Caki2 (cell line): ENCODE measurements at places on chromosomes 7 and 10. TPM values are rescaled to one million over a fixed set of nuclear protein-coding genes. Genes with fewer than 3 reads are reported as not detected.

- DNase-seq: no peak
Measured at GRCh38 chr10:14009371-14010100, 321.2 kb downstream of the FRMD4A start.

- peak; percentile 26 for DNase-seq
Measured at GRCh38 chr7:19982841-19983835, 209.7 kb upstream of the TMEM196 start.

DNA sequence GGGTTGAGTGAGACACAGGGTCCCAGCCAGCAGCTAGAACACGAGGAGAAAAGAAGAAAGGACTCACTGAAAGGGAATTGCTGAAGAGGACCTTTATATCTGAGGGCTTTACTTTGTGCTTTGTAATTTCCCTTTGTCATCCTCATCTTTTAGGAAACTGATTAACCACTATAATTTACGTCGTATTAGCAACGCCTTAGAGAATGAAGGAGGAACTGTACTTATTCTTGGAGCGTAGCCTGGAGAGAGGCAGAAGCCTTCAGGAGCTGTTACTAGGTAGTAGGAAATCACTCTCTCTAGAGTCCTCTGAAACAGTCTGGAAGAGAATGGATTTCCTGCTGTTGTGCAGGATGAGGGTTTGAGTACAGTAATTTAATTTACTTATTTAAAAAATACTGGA, 101.0 kb upstream of the STEAP1B start:
- no peak for DNase-seq

GRCh38 chr7:98802781-98803110, 67.1 kb downstream of the TMEM130 start:
- no peak for DNase-seq

DNA sequence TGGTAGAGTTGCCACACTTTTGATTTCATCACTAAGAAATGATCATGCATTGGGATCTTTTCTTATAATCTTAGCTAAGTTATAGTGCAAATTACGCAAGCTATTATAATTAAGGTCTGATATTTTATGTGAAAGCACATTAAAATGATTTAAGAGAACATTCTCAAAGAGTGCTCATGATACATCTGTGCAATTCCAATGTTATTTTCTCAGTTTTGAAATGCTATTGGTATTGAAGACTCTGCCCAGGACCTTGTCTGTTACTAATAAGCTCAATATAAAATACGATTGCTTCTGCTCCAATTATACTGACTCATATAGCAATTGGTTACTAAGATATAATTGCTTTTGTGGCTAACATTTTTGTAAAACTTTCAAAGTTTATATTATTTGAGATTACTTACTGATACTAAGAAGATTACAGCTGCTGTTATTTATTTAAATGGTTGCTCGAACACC, 180.9 kb downstream of the ADAM12 start:
- no peak for DNase-seq

GRCh38 chr10:61321041-61321857, 131.9 kb downstream of the TMEM26 start:
- DNase-seq: no peak

GRCh38 chr7:150568714-150569113, 1.5 kb downstream of the GIMAP4 start:
- DNase-seq: no peak

- no peak for DNase-seq
Measured at GRCh38 chr7:154412105-154412504, 359.9 kb downstream of the DPP6 start.

DNA sequence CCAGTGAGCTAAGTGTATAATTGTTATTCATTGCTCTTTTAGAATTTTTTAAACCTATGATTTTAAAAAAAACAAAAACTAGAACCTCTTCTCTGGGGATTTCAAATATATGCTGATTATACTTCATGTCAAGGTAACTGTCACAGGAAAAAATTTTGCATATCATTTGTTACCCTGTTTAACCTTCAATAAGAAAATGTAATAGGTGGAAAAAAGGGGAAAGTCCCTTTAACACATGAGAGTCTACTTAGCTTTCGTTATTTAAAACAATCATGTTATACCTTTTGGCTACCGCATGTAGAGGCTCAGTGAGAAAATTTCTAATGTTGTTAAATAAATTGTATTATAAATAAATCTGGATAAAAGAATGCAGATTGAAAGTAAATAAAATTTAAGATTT, 190.1 kb upstream of the AKR1E2 start:
- DNase-seq: no peak

DNA sequence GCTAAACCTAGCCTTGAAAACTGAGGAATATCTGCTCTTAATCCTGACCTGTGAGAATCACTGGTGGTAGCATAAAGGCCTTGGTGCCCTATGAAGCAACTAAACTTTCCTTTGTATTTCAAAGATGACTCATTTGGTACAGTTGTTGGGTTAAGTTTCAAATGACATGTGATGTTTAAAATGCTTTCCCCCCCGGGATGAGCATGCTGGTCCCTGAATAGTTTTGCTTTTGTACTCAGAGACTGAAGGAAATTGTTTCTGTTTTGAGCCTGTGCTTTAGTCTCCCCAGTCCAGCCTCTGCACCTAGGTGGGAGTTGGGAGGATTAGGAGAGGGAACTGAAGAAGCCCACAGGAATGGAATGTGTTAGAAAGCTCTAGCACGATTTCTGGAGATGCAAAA, 258.9 kb upstream of the NPY start:
- no peak for DNase-seq

DNA sequence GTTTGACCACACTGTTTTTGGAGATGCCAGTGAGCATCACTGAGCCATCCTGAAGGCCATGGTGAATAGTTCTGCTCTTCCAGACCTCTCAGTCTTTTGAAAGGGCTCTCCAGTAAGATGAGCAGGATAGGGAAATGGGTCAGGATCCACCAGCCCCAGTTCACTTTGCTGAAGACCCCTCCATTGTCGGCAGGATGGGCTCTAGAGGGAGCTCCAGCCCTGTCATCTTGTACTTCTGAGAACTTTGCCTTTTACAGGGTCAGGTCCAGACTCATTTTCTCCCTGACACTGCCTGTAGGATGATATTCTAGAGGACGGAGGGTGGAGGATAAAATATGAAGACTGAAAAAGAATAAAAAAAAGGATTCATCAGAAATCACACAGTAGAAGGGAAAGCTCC, 13.1 kb downstream of the LHFPL3 start:
- no peak for DNase-seq

DNA sequence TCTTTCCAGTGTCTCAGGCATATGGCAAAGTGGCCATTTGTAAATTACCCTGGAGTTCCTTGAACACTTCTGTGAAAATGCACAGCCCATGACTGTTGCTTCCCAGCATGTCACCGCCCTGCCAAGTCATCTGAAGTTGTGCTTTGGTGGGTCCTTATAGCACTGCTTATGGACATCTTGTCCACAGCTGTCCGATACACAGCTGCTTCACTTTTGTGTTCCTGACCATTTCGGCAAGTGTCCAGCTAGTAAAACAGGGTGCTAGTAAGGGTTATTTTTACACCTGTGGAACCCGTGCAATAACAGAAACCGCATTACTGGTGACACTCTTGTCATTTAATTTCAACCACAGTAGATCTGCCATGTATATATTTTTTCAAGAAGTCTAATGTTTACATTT, 29.7 kb downstream of the PIP4K2A start:
- DNase-seq: no peak

DNA sequence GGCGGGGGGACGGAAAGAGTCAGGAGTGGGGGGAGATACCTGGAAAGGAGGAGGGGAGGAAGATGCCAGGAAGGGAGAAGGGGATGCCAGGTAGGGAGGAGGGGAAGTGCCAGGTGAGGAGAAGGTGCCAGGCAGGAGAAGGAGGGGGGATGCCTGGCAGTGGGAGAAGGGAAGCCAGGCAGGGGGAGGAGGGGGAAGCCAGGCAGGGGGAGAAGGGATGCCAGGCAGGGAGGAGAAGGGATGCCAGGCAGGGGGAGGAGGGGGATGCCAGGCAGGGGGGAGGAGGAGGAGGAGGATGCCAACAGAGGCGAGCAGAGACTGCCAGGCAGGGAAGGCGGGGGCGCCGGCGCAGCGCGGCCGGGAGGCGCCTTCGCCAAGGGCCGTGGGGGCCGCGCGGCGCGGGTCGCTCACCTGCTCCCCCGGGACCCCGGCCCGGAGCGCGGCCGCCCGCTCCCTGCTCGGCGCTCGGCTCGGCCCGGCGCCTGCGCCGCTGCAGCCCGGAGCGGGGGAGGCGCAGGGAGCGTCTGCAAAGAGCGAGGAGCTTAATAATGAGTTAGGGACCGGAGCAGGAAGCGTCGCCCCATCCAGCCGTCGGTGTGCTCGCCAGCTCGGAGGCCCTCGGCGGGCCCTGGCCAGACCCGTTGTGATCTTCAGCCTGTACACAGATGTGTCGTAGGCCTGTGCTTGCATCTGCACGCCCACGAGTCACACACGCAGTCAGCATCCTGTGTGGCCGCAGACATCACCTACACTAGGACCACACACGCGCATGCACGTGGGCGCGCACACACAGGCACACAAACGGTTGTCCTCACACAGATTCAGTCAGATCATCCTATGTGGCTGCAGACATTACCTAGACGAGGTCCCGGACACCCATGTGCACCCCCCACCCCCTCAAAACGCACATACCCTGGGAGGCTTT, 28.4 kb upstream of the SMARCD3 start:
- DNase-seq: peak; percentile 14

DNA sequence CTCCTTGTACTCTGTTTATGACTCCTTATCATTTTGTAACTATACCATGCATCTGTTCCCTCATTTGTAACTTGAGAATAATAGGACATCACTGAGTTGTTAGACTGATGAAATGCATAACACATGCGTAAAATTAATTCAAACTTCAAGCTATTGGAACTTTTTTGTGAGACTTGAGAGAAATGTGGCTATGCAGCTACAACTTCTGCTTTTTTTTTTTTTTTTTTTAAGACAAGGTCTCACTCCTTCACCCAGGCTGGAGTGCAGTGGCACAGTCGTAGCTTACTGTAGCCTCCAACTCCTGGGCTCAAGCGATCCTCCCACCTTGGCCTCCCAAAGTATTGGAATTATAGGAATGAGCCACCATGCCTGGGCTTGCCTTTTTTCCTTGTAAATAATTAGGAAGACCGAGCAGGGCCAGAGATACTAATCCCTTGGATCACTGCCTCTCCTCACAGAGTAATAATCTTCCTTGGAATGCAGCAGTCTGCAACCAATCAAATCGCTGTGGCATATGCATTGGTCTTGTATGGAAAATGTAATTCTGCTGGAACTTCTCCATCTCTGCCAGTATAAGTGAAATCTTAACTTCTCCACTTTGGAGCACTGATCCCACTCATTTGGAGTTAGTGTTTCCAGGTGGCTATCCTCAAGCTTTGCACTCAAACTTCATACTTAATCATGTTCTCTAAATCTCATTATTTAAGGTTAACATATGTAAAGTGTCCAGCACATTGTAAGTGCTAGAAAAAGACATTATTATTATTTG, 2.0 kb upstream of the PANK1 start:
- DNase-seq: no peak

DNA sequence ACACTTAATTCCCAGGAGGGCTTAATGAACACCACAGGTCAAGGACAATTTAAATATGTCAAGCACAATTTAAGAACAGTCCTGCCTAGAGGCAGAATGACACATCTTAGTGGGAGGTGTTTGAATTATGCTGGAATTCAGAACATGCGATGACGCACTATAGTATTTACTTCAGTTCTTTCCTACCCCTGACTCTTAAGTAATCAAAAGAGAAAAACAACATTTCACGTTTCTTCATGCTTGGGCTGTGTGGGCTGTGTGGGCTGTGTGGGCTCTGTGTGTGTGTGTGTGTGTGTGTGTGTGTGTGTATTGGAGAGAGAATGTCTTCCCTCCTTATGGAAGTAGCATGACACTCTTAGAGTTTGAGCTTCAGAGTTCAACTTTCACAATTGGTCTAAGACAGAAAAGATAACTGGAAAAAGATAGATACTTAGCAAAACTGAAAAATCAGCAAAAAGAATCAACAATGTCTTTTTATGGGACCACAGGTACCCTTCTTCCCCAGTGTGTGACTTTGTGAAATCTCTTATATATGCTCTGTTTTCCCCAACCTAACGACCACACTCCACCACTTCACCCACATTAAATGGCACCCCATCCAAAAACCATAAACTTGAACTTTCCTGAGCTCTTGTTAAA, 33.7 kb upstream of the CABCOCO1 start:
- peak; percentile 85 for DNase-seq

- no peak for DNase-seq
Measured at GRCh38 chr7:78576236-78576635, 777.7 kb downstream of the PHTF2 start.

- DNase-seq: peak; percentile 90
Measured at GRCh38 chr7:17304926-17305325, 6.5 kb downstream of the AHR start.

DNA sequence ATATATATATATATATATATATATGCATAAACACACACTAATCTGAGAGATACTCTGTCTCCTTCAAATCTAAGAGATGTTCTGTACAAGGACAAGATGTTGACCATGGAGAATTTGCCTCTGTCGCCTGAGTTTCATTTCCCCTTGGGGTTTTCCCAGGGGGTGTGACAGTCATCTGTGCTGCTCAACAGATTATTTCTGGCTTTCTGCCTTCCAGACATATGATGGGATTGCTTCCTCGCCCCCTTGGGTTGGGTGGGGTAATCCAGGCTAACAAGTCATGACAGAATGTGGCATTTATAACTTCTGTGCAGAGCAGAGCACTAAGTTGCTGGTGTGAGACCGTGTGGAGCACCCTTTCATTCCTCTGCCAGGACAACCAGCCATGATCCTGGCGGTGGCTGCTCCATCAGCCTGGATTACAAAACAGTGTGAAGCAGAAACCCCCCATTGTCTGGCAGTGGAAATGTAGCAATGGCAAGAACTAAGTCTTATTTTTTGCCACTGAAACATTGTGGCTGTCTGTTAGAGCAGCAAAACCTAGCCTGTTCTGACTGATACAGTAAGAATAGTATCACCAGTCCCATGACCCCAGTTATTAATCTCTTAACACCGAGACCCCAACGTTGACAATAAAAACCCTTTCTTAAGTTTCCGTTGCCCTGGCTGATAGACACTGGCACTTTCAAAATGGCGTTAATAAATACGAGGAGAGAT, 13.7 kb upstream of the USP6NL start:
- DNase-seq: no peak

DNA sequence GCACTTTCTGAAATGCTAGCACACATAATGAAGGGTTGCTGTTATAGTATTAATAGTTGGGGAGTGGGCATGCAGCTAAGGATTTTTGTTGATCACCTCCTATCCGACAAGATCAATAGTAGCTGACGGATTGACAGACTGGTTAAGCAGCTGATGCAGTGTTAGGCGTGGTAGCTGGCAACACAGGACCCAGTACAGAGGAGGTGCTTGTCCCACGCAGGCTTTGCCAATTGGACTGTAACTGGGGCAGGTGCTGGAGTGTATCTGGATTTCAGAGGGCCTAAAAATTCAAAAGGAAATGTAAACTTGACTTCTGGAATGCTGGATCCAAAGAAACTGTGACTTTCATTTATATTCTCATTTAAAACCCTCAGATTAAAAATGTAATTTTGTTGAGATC, 340.9 kb downstream of the SORCS3 start:
- DNase-seq: no peak

The GRID2IP gene
- not detected in 2 replicates for total RNA-seq

The CPA2 gene
- not detected in 2 replicates for total RNA-seq

The ZNF33A gene
- total RNA-seq: 3.2 and 6.4 TPM in 2 replicates

The TAS2R41 gene
- total RNA-seq: not detected in 2 replicates

The TAF3 gene
- 1.0 and 1.3 TPM in 2 replicates for total RNA-seq

The ANKRD30A gene
- total RNA-seq: not detected in 2 replicates

The PDK4 gene
- total RNA-seq: 0.41 and 1.9 TPM in 2 replicates

The RINT1 gene
- 4.8 and 5.7 TPM in 2 replicates for total RNA-seq

The NKX1-2 gene
- total RNA-seq: not detected in 2 replicates

The NOD1 gene
- 10.3 and 22.4 TPM in 2 replicates for total RNA-seq

The TFAM gene
- total RNA-seq: 24.2 and 39.6 TPM in 2 replicates

The GRID1 gene
- total RNA-seq: 2.6 and 6.6 TPM in 2 replicates
